ENCODE measurements at places on chromosomes 7 and 10.

- DNase-seq: no peak
Measured at GRCh38 chr10:69382382-69383117, 34.2 kb downstream of the TACR2 start.

DNA sequence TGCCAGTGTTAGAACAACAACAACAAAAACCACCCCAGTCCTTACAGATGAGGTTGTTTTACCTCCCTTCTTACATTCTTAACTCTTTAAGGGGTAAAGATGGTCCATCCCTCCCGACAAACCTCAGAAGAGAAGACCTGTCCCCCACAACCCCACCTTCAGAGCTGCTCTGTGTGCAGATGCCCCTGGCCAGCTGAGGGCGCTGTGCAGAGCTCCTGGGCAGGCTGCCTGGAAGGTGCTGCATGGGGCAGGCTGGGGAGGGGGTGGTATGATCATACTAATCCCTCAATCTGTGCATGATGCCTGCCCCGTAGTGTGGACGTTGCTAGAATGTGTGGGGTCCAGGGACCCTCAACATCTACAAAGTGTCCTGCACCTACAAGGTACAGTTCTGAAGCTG is 387.1 kb downstream of the INHBA start:
- no peak for DNase-seq

DNA sequence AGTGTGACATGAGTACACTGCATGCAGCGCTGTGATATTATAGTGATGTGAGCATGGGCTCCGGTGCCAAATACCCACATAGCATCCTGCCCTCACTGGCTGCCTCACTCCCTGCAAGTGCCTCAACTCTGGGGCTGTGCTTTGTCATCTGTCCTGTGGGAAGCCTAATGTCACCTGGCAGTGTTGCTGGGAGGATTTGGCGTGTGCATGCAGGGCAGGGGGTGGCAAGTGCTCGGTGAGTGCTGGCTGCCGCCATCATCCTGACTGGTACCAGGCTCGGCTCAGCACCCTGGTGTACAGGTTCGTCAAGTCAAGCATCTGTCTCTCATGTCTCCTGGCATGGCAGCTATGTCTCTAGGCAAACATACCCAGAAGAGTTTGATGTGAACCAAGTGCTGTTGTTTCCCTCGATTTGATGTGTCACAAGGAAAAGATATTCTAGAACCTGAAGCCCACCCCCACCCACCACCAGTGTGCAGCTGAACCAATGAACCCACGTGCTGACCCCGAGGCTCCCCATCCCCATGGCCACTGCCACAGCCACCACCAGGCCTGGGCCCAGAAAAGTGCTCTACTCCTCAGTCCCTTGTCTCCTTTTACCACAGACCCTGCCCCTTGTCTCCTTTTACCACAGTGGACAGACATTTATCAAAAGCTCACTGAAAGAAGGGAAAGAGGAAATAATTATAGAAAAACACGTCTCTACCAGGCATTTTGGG is 135.8 kb downstream of the MAPK8 start:
- DNase-seq: no peak

DNA sequence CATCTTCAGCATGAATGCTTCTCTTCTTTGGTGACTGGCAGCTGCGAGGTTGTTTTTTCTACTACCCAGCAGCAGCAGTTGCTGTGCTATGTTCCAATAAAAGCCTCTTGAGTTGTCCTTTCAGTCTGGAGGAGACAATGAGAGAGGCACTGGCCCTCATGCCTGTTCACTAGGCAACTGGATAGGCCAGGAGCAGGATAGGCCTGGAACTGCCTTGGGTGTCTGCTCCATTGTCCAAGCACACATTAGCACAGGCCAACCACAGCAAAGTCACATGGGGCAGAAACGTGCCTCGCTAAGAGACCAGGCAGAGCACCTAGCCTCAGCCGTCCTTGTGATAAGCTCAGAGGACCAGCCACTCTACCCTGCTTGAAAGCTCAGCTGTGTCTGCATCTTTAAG is 76.9 kb upstream of the PDCD4 start:
- DNase-seq: no peak

DNA sequence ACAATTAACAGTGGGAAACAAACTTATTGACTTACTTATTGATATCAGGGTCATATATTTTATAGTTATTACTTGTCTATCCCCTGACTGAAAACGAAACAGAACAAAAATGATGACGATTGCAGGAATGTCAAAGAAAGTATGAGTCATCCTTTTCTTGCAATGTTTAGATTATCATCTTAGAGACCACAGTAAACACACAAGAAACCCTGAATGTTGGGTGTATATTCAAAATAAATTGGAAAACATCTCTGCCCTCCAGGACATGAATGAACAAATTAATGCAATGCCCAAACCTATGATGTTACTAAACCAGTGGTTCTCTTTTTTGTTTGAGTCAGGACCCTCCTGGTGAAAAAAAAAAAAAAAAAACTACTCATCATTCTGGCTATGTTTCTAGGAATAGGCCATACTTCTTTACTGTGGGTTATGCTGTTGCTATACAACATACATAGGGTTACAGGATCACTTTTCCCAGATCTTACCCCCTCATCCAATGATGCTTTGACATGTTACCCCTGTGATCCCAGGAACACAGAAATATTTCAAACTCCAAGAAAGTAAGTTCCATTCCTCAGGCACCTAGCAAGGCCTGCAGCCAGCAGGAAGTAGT is 623.4 kb upstream of the IGFBP3 start:
- DNase-seq: peak; percentile 64

GRCh38 chr10:17379151-17379690 is 75.2 kb downstream of the ST8SIA6 start:
- no peak for DNase-seq

DNA sequence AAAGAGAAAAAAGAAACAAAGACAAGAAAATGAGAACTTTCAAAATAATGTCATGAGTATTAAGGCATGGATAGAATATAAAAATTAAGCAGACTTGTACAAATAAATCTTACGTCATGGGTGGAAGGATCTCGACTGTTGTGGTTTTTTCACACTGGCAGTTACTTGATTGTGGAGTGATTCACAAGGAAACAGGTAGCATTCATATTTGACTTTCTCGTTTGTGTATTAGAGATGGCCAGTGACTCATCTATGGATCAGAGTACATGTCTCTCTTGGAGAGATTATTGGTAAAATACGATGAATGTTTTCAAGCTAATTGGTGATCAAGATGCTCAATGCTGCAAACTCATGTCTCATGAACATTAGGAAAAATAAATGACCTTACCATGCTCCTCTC is 564.3 kb downstream of the GATA3 start:
- DNase-seq: no peak

- DNase-seq: peak; percentile 24
Measured at GRCh38 chr10:72784551-72785351, 92.8 kb downstream of the MCU start.

GRCh38 chr7:130703851-130704250 is 17.5 kb upstream of the TSGA13 start:
- no peak for DNase-seq

DNA sequence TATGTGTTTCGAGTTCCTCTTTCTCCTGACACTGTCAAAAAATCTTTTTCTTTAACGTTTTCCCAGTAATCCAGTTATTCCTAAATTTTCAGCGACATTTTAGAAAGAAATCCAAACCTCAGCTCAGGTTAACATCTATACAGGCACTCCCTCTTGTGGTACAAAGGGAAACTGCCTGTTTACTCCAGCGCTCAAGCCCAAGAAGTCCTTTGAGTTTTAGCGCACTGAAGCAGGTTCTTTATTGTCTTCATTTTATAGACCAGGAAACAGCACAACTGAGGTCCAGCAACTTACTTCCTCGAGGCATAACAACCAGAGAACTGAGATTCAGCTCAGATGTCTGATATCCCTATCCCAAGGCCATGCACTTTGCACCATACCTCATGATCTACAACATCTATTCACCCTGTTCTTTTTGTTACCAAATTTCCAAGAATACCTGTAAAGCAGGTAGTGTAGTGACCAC is 287.2 kb upstream of the MKLN1 start:
- no peak for DNase-seq

DNA sequence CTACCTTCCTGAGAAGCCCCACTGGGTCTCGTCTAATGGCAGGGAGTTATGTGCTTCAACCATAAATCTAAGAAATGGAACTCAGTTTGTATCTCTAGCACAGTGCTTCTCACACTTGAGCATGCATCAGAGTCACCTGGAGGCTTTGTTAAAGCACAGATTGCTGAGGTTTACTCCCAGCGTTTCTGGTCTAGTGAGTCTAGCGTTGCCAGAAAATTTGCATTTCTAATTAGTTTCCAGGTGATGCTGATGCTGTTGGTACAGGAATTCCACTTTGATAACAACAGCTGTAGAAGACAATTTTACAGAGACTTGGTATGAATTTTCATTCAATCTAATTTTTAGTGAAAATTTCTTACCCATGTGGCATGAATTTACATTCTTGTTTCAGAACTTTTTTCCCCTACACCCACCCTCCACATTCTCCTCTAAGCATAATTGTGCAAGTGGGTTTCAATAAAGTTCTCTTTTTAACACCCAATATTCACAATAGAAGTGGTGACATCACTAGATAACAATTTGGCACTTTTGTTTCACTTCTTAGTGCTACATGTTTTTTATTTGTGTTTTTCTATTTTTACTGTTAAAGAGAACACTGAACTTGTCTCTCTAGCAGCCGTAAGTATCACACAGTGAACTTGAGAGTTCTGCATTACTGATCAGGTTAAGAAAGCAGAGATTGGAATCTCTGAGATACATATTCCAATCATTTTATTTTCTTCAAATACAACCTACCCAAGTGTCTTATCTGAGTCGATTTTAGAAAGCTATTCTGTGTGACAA is 48.4 kb upstream of the BET1 start:
- DNase-seq: no peak

GRCh38 chr10:112989826-112990225 is 39.8 kb downstream of the TCF7L2 start:
- no peak for DNase-seq

- DNase-seq: no peak
Measured at GRCh38 chr7:17608114-17608833, 309.8 kb downstream of the AHR start.

GRCh38 chr7:75771224-75771623 is 787 bp downstream of the CCL26 start:
- no peak for DNase-seq

- DNase-seq: no peak
Measured at GRCh38 chr10:126903656-126904360, 1.4 kb upstream of the DOCK1 start.

- no peak for DNase-seq
Measured at GRCh38 chr10:91153508-91153907, 67.0 kb upstream of the PCGF5 start.

DNA sequence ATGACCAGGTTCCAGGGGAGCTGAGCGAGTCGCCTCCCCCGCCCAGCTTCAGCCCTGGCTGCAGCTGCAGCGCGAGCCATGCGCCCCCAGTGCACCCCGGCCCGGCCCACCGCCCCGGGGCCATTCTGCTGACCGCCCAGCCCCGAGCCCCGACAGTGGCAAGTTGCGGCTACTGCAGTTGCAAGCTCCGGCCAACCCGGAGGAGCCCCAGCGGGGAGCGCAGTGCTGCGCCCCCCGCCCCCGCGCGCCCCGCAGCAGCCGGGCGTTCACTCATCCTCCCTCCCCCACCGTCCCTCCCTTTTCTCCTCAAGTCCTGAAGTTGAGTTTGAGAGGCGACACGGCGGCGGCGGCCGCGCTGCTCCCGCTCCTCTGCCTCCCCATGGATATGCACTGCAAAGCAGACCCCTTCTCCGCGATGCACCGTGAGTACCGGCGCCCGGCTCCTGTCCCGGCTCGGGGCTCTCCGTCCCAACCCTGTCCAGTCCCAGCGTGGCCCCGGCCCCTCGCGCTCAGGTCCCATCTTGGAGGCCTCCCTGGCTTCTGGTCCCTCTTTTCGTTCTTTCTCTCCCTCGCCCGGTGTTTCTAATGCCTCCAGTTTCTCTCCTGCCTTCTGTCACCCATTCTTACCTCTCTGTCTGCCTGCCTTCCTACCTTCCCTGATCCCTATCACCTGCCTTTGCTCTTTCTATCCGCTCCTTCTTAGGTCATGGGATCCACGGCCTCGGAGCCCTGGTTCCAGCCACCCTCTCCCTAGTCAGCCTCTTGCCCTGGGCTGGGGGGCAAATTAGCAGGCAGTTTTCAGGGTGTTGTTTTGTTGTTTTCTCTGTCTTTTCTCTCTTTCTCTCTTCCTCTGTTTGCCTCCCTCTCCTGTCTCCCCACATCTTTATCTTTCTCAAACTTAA is 751 bp downstream of the PAX2 start:
- DNase-seq: no peak

DNA sequence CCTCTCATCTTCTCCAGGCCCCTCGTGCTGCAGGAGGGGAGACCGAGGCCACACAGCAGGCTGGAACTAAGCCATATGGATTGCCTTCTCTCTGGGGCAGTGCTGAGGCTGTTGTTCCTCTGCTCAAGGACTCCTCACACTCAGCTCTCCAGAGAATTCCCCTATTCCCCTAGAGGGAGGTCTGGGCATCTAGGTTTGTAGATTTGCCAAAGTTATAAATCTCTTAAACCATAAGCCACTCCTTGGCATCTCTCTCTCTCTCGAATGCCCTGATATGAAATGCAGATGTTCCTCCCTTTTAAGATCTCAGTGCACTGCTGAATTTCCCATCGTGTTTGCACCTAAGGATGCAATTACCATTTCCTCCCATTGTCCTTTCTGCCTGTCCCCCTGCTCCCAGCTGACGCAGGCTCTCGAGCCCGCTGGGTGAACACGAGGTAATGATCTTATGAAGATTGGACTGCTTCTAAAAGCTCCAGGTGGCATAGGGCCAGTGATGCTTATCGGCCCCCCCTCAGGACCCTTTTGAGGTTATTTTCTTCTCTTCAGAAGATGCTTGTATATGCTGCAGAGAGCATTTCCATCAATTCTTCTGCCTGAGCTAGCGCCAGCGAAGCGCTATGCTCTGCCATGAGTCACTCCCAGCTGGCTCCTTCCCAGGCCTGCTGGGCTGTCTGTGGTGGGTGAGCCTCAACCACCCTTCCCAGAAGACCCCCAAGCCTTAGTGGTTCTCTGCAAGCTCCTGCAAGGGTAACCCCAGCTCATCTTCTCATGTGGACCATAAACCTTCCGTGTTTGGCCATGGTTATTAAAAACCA is 41.6 kb upstream of the AQP1 start:
- DNase-seq: no peak

All from retinal pigment epithelial cell (primary cell).